ENCODE measurements at places on chromosomes 6 and 20.

GRCh38 chr20:47126709-47127108 lies 229.8 kb downstream of the ZMYND8 start:
- no peak for DNase-seq

- DNase-seq = no peak
Observed at GRCh38 chr6:14763139-14763538, 482.7 kb upstream of the JARID2 start.

GRCh38 chr6:6610031-6610591 lies 21.6 kb downstream of the LY86 start:
- DNase-seq = peak; percentile 52

GRCh38 chr6:17004269-17004668 lies 97.6 kb upstream of the STMND1 start:
- no peak for DNase-seq

DNA sequence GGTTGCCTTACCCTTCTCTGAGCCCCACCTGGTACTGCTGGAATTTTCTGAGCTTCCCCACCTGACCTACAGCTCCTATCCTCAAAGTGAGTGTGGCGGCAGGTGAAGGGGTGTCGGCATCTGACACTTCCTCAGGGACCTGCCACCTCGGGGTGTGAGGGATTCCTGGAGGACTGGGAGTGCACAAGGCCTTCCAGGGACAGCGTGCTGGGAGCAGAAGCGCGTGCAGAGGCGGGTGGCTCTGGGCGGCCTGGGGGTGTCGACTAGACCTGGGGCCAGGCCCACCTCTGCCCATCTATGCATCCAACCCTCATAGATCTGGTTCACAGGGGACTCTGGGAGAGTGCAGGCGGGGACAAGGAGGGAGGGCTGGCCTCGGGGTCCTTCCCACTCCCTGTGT lies 7.8 kb downstream of the DLGAP4 start:
- DNase-seq = no peak

DNA sequence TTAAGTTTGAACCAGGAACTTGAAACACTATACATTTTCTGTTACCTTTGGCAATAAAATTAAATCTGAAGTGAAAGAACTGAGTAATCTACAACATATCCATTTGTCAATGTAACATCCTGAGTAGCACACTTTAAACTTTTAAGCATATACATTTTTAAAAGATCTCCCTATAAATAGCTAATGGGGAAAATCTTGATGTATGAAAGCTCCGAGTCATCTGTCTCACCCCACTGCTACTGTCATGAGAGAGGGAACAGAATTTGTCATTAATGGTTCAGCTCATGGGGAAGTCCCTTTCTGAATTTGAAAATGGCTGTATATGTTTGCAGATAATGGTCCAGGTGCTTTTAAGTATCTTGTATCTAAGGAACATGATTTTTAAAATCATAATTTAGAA lies 55.2 kb upstream of the NOX3 start:
- no peak for DNase-seq

- no peak for DNase-seq
Observed at GRCh38 chr6:143894655-143895054, 30.4 kb downstream of the ZC2HC1B start.

DNA sequence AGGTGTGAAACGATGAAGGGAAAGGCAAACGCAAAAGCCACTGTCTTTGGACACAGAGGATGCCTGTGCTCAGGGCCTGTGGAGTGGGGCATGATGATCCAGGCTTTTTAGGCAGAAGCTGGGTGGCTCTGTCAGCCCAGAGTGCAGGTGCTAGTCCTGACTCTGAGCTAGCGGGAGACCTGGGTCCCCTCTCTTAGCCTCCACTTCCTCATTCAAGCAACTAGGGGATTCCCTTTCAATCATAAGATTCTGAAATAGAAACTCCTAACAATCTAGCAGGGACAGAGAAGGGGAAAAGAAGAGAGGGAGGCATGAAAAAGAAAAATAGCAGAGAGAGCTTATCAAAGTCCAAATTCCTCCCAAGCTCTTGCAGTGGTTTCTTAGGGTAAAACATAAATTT lies 7.6 kb upstream of the HIVEP2 start:
- DNase-seq = no peak

DNA sequence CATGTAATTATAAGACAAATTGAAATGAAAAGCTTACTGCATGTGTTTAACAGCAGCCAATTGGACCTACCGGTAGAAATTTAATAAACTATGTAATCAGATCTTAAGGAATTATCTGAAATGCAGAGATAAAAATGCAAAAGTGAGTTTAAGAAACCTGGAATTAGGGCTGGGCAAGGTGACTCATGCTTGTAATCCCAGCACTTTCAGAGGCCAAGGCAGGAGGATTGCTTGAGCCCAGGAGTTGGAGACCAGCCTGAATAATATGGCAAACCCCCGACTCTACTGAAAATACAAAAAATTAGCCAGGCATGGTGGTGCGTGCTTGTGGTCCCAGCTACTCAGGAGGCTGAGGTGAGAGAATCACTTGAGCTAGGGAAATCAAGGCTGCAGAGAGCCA lies 74.1 kb downstream of the HFE start:
- no peak for DNase-seq

DNA sequence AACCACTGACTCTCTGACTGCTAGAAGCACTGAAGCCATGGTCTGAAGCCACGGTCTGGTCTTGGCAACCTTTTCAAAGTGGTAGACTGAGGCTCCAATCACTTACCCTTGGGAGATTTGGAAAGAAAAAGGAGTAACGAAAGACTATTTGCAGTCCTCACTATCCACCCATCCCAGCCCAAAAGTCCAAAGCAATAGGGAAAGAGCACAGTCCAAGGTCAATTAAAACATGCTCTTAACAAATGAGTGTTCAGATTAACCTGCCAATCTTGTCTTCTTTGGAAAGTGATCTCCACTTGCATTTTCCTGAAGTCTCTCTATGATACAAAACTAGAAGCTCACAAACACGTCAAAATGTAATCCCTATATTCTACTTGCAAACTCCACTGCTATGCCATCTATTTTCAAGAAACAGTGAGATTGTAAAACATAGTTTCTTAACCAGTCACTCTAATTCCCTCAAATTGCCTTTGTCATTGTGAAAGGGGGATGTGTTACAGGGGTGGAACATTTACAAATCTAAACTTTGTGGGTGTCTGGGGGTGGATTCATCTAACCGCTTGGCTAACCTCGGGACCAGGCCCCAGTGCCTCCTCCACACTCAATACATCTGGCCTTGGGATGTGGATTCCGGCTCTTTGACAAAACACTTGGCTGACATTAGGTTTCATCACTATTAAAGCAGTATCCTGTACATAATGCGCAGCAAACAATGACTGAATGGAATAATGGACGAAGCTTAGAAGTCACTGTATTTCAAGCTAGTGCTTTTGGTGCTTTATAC lies 56.4 kb downstream of the B4GALT5 start:
- no peak for DNase-seq
